ENCODE measurements at places on chromosomes 11 and 22.

- peak; percentile 99 for DNase-seq
Observed at GRCh38 chr22:29603358-29604075, at the start of gene NF2. TSS of gene NF2 (plus strand) at chr22:29603633. CDS start at chr22:29603999, 366 bp downstream.

DNA sequence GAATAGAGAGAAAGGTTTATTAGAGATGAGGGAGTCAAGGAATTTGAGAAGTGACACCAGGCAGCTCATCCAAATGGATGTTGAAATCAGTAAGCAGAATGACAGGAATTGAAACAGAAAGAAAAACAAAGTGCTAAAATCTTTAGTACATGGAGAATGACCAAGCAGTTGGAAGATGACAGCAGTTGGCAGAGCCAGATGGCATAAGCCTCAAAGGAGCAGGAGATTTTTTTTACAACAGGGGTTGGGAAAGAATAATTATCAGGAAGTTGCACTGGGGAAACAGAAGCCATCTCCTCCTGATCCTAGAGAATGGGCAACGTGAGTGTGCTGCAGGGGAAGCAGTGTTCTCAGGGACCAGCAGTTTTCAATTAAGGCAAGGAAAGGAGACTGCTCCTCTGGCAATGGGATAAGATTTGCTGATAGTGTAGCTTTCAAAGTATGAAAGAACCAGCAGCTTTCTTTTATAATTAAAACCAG is 28.9 kb downstream of the RAB39A start:
- DNase-seq, result no peak

DNA sequence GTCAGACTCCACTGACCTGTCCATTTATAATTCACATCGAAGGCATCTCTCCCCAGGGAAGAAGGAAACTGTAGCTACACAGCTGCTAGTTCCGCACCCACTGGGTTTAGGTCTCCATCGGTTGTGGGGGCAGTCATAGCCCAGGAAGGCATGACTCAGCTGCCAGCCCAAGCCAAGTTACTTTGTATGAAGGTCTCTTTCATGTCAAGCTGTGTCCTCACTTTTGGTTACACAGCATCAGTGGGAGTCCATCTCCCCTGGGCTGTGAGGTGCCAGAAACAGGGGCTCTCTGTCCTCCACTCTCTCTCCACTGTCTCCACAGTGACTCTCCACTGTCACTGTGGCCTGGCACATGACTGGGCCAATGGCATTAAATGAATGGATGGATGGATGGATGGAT is 585.2 kb downstream of the BRD1 start:
- no peak for DNase-seq

DNA sequence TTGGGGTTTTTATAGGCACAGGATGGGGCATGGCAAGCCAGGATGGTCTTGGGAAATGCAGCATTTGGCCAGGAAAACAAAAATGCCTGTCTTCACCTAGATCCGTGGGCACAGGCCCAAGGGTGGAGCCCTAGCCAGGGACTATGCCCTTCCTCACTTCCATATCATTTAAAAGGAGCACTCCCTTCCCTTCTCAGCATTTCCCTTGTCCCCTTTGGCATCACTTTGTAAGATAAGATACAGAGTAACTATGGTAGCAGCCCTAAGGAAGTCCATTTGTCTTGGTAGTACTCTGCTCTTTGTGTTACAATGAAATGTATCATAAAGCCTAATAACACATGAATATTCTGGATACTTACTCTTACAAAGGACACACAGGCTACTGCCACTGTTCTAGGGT is 1092.6 kb upstream of the TENM4 start:
- DNase-seq, result no peak

- DNase-seq, result no peak
Observed at GRCh38 chr11:102630598-102631448, 5.7 kb upstream of the MMP20 start.

DNA sequence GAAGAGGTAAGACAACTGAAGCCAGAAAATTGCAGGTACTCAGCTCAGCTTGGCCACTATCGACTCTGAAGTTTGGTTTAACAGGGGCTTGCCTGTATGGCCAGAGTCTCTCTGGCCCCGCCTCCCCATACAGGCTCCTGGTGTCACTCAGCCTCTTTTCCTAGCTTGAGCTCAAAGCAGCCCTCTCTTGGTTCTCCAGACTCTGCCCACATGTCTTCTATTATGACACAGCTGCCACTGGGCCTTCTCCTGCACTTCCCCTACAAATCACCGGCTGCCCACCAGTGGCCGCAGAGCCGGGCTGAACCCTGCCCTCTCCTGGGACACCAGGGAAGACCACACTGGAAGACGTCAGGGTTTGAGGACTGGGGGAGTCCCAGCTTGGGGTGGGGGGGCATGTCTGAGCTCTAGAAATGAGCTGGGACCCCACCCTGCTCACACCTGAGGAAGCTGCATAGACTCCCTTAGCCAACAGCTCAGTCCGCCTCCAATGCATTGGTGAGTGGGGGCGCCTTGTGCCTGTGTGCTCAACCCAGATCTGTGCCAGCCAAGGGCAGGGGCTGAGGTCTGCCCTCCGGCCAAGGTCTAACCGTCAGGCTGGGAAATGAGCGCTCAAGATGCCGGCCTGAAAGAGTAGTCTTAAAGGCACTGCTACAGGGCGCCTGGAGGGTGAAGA is 94.4 kb upstream of the LMO1 start:
- no peak for DNase-seq

- no peak for DNase-seq
Observed at GRCh38 chr22:46052801-46053562, 76.0 kb upstream of the WNT7B start.

DNA sequence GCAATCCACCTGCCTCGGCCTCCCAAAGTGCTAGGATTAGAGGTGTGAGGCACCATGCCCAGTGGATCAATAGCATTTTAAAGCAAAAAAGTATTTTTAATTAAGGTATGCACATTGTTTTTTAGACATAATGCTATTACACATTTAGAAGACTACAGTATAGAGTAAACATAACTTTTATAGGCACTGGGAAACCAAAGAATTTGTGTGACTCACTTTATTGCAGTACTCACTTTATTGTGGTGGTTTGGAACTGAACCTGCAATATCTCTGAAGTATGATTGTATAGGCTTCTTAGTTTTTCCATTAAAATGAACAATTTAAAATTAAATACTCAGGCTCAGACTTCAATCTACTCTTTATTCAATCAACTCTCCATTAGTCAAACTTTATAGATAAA is 17.5 kb upstream of the CD3E start:
- no peak for DNase-seq

DNA sequence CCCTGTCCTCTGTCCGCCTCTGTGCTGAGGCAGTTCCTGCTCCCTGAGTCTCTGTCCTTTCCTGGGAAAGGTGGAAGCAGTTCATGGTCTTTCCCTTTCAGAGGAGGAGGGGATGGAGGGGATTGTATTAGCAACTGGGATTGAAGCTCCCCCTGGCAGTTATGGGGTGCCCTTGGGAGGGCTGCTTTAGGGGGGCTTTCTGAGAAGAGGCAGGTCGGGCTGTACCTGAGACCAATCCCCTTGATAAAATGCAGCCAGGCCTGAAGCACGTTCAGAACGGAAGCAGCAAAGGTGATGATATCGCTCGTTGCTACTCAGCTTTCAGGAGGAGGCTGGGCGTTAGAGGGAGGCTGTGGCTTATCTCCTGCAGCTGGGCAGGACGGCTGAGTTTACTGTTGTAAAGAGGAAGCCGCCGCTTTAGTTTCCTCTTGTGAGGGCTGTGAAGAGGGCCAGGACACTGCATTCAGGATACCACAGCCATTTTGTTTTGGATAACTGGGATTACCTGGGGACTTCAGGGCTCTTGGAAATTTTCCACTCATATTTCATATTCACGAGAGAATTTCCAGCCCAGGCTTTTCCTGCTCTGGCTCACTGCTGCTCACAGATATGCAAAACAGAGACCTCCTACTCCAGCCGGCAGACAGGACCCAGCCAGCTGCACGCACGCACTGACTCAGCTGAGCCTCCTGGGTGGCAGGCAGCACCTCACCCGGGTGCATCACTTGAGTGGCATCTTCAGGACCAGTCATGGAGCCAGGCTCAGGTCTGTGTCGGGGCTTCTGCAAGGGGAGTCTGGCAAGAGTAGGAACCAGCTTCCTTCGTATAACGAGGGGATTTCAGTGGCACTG is 798 bp downstream of the AMPD3 start:
- no peak for DNase-seq

All from left renal cortex interstitium (tissue), 4 donors.